ENCODE measurements at places on chromosomes 4 and X. TPM values are rescaled to one million over a fixed set of nuclear protein-coding genes. Genes with fewer than 3 reads are reported as not detected.

DRD5 gene
- total RNA-seq, result not detected

SPIN2A gene
- 2.3 TPM for total RNA-seq

RHOXF2 gene
- total RNA-seq, result not detected

H2BW2 gene
- total RNA-seq, result 0.59 TPM

CWH43 gene
- not detected for total RNA-seq
